ENCODE measurements at places on chromosomes 5 and 9.

DNA sequence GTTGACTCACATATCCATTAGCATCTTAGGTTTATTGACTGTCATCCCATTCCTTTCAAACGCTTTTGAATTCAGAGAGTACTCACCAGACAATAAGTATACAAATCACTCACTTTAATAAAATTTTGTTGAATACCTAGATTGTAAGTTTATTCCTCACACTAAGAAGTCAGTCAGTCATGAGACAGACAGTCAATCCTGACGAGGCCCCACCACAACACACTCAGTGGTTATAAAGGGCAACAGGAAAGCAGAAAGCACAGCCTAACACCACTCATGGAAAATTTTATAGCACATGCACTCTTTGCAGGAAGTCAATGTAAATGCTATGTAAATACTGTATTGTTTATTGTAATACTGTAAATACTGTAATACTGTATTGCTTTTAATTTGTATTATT is 176.3 kb upstream of the PTGER4 start:
- DNase-seq, result no peak

- no peak for DNase-seq
Observed at GRCh38 chr5:44919560-44919959, 110.8 kb downstream of the MRPS30 start.

GRCh38 chr5:9302218-9302617 is 243.7 kb downstream of the SEMA5A start:
- no peak for DNase-seq

DNA sequence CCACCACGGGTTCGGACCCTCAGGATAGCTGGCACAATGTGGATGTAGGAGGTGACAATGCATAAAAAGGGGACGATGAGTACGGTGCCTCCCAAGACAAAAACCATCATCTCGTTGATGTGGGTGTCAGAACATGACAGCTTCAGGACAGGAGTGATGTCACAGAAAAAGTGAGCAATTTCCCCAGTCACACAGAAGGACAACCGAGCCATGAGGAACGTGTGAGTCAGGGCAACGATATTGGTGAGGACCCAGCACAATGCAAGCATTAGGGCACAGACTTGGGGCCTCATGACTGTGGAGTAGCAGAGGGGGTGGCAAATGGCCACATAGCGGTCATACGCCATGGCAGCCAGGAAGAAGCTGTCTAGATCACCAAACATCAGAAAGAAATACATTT is 491 bp downstream of the OR1N1 start:
- DNase-seq, result no peak

GRCh38 chr5:74237571-74238145 is 402.9 kb downstream of the ENC1 start:
- no peak for DNase-seq

GRCh38 chr9:111533099-111533790 is 8.3 kb downstream of the ZNF483 start:
- DNase-seq, result no peak

- no peak for DNase-seq
Observed at GRCh38 chr5:88660947-88661805, 221.8 kb downstream of the MEF2C start.

- no peak for DNase-seq
Observed at GRCh38 chr5:9361835-9362234, 184.0 kb downstream of the SEMA5A start.

DNA sequence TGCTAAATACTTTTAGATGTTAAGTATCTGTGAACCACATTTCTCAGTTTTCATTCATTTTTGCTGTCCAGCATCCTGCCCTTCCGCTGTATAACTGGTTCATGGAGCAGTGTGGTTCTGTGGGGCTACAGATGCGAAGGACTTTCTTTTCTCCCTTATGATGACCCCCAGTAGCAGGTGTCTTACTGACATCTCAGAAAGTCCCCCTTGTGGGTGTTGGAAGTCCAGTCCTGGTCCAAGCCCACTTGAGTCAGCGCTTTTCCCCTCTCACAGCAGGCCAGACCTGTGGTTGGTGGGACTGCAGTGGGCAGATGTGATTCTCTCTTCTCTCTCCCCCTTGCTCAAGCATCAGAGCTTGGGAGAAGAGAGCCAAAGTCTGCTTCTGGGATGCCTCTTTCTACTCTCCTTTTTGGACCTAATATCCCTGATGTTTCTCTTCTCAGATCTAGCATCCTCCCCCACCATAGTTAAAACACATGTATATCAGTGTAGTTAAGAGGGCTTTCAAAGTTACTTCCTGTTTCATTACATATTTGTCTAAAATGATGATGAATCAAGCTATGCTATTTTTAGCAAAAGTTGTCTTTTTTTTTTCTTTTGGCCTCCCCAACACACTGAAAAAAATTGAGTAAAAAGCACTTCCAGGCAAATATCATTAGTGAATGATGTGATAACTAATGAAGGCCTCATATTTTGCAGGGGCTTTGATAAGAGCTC is 119.5 kb upstream of the ZNF618 start:
- DNase-seq, result no peak

DNA sequence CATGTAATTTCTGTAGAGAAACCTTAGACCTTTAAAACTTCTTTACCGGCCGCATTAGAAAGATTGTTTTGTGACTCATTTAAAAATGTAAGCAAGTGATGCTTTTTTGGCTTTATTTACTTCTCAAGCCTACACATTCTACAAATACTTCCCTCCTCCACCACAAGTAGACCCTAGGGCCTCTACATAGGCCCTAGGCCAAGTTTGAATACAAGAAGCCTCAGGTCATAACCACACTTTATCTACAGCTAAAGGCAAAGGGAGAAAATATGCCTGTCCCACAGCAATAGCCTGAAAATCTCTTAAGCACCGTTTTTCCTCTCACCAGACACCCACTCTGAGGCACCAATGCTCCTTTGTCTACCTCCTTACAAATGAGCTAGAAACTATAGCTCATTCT is 53.9 kb downstream of the CSNK1A1 start:
- DNase-seq, result peak; percentile 42

- no peak for DNase-seq
Observed at GRCh38 chr9:36263683-36264082, 5.4 kb upstream of the GNE start.

GRCh38 chr9:36914212-36914577 is 119.9 kb downstream of the PAX5 start:
- no peak for DNase-seq

DNA sequence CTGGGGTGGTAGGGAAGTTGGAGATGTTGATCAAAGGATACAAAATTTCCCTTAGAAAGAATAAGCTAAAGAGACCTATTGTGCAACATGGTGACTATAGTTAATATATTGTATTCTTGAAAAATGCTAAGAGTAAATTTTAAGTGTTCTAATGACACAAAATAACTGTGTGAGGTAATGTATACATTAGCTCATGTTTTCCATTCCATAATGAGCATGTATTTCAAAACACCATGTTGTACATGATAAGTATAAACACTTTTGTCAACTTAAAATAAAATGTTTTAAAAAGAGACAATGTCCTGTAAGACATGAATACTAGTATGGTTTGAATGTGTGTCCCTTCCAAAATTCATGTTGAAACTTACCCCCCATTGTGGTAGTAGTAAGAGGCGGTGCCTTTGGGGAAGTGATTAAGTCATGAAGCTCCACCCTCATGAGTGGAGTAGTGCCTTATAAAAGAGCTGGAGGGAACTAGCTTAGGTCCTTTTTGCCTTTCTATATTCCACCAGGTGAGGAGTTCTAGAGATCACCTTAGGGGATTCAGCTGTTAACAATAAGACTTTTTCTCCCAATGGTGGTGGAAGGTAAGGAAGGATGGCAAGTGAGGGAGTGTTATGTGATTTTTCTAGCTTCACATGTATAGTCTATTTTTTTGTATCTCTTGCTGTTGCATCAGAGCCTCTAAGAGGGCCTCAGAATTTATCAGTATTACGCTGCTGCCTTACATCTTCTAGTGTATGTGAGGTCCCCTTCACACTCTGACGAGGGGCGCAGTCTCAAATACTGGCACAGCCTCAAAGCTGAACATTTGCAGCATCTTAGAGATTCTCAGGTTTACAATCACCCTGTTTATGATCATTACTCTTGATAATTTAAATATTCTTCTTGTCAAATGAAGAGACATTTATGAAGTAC is 94.9 kb upstream of the NREP start:
- DNase-seq, result no peak

DNA sequence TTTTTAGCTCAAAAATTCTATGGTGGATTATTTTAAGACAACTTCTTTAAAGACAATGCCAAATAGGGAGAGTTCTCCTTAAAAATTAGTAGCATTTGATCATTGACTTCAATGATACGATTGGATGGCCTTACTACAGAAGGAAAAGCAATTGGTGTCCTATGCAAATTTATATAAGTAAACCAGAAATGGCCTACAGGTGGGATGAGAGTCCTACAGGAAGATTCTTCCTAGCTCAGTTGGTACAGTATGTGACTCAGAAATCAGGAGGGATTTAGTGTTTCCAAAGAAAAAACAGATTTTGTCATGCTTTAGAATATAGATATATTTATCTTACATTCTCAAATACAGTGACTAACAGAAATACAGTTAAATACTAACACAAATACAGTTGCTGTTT is 6.5 kb downstream of the ANKRA2 start:
- no peak for DNase-seq

DNA sequence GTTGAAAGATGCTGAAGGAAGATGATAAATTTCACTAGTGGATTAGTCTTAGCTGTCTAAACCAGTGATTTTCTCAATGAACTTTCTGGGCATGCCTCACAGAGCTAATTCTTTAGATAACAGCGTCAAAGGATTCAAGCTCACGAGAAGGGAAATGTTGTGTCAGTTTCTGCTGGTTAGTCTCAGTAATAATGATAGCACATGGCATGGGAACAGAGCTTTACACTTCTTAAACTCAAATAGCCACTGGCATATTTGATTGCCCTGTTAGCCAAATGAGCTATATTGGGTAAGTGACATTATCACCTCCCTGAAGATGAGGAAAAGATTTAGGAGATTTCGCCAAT is 139.3 kb upstream of the NR3C1 start:
- no peak for DNase-seq

- DNase-seq, result no peak
Observed at GRCh38 chr9:38338342-38339018, 54.0 kb upstream of the ALDH1B1 start.

DNA sequence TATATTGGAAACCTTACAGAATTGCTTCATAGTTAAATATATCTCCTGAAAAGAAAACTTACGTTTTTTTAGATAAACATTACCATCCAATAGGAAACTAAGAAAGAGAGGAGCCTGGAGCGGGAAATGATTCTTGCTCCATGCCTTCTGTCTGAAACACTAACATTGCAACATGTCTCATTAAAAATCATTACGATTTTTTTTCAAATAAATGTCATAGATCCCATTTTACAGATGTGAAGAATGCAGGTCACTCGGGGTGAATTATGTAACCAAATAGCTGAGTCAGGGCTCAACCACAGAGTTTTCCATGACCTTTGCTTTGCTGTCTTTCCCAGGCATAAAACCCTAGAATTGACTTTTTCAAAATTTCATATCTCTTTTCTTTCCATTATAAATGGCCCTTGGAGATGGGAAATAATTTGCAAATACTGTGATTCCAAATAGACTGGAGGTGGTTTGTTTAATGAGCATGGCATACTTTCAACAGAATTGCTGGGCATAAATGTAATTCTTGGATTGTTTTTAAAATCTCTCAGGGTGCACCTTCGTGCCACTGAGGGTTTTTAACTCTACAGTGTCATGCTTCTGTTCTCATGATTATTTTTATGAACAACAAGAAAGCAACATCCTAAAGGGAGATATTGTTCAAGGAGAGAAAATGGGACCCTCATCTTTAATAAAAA is 302.8 kb downstream of the EBF1 start:
- no peak for DNase-seq

- DNase-seq, result peak; percentile 49
Observed at GRCh38 chr5:115398719-115399118, 102.3 kb upstream of the CCDC112 start.

DNA sequence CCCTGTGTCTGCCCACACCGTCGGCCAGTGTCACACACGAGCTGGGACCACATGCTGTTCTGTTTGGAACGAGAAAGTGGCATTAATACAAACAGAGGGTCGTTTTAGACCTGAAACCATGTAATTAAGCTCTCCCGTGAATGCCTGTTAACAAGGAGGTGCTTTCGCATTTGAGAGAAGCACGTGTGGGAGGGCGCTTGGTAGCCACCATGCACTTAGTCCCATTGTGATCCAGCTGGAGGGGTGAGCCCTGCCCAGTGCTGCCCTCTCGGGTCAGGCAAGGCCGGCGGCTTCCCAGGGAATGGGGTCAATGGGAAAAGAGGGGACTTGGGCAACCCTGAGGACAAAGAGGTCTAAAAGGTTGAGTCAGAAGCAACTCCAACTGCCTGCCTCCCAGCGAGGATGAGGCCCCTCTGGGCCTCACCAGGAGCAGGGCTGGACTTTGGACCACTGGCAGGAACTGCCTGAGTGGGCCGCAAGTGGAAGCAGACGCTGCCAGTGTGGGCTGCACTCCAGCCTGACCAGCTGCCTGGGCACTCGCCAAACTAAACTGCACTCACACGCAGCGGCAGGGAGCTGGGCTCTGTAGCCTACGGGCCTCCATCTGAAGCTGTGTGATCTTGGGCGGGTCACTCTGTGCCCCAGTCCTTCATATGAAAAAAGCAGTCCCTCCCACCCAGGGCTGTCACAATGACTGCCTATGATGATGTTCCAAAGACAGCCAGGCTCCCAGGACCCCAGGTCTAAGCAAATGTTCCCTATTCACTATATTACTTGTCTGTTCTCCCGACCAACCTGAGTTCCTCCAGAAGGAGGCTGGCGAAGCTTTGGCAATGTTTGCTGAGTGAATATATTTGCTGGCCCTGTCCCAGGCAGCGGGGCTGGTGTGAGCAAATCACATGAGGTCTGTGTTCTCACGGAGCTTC is 195.7 kb downstream of the CDK5RAP2 start:
- peak; percentile 26 for DNase-seq

DNA sequence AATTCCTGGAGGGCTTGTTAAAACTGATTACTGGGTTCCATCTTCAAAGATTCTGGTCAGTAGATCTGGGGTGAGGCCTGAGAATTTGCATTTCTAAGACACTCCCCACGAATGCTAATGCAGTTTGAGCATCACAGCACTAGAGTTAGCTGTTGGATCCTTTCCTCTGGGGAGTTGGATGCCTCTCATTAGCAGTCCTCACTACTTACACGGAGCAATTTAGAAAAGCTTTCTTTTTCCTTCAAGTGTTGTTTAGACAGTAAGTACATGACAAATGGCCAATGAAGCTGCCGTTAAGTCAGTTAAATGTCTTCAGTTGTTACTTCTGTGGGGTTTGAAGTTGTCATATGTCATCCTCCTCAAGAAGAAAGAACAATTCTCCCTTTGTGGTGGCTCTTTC is 74.9 kb upstream of the HMHB1 start:
- DNase-seq, result no peak

GRCh38 chr9:113578882-113579282 is 115.4 kb downstream of the RGS3 start:
- DNase-seq, result peak; percentile 97

GRCh38 chr9:112218908-112219307 is 43.8 kb upstream of the SUSD1 start:
- no peak for DNase-seq

GRCh38 chr5:144297081-144297480 is 126.4 kb downstream of the KCTD16 start:
- DNase-seq, result no peak

- DNase-seq, result no peak
Observed at GRCh38 chr5:135392256-135392655, 6.8 kb downstream of the MACROH2A1 start.
